ENCODE measurements at places on chromosomes 6 and 20.

- no peak for DNase-seq
These were observed 120.4 kb downstream of the RNF144B start for GRCh38 chr6:18507561-18507960.

DNA sequence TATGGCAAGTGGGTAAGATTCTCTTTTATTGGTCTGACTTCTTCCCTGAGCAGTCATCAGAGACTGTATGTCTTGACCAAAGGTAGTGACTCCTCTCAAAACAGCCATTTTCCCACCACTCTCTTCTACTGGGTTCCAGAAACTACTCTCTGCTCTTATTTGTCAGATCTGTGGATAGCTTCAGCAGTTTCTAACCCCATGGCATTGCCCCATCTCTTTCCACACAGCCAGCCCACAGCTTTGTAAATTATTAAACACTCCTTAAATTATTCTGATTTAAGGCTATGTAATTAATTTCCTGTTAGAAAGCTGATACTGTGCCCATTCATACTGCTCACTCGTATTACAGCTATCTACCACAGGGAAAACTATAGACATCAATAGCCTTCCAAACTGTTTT is 138.4 kb upstream of the CNR1 start:
- no peak for DNase-seq

DNA sequence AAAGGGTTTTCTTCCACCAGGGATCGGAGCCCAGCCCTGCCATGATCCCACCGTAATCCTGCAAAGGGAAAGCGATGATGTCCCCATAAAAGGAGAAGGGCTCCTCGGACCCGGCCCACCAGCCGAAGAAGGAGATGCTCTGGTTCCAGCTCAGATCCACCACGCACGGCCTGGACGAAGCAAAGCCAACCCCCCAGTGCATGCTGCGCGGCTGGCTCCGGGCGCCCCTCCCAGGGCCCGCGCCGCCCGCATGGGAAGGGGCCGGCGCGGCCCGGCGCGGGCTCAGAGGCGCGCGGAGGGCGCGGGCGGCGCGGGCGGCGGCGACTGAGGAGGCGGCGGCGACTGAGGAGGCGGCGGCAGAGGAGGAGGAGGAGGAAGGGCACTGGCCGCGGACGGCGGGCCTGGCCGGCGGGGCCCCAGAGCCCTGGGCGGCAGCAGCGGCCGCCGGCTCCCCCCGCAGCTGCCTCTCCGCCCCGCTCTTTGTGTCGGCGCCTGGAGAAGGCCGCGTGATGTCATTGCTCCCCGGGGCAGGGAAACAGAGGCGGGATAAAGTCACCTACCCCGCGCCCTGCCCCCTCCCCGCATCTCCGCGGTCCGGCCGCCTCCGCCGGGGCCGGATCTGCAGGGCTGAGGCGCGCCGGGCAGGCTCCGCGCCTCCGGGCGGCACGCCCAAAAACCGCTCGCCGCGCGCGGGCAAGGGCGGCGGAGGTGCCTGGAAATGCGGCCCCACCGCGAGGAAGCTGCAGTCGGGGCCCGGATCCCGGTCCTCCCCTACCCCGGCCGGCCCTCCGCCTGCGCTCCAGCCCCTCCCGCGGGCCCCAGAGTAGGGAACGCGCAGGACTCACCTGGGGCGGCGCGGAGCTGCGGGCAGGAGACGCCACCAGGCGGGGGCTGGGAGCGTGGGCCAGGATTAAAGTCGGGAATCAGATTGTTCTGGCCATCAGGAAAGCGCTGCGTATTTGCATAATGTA is at the start of gene FAXC:
FAXC (minus strand) TSS at position 504 of the 971 bp plus-strand sequence; CDS start at position 202, 302 bp downstream.
- DNase-seq, result no peak

DNA sequence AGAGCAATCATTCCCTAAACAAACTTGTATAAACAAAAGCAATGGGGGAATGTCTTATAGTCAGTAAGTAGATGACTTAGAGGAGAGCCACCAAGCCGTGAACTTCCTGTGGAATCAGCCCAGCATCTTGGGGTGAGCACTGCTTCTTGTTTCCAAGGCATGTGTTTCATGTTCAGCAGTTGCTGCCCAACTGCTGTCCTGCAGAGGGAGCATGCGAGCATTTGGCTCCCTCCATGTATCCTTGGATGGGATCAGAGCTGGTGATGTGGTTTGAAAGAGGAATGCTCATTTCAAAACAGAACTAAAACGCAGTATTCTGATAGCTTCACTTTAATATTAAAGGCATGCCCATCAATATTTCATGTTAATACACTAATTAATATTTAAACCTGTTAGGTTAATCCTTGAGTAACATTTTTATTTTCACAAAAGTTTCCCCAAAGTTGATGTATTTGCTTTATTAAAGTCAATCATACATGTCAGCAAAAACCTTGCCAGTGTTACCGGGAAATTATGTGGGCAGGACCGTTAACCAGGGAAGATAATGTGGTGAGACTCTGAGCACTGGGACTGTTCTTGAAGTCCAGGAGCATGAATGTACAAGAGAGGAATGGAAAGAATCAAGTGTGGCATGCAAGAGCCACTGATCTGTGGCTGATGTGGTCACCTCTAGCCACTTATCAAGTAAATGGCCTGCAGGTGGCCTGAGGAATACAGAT is 172.1 kb upstream of the GGTLC1 start:
- DNase-seq, result no peak

DNA sequence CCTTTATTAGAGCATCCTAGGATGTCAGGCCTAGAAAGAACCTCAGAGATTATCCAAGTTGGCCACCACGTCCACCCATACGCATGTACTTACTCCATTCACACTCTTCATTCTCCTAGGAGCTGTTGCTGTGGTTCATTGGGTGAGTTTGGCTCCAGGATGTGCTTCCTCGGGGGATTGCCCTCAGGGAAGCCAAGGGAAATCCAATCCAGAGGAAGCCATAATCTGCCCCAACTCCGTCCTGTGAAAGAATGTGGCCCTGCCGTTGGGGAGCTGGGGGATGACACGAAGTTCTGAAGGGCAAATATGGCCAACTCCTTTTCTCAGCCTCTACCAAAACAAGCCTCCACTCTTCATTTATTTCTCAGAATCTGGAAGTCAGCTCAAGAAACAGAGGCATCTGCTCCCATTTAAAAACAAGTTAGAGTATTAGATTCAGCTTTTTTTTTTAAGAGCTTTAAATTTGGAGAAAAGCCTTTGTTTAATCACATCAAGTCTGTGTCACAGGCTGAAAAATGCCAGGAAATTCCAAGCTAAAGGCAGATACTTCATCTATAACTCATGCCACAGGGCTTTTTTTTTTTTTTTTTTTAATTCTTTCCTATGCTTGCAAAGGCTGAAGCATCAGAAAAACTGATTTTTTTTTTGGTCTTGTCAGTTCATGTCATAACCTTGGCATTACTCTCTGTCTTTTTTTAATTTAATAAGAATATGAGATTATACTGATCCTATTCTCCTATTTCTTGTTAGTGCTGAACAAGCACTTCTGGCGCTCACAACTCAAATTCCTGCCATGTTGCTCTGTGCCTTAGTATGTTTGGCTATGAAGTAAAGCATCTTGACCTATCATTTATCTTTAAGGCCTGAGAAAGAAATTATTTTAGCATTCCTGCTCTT is 480.9 kb upstream of the MARCKS start:
- DNase-seq, result no peak
